ENCODE measurements at places on chromosomes 5 and 9.

GRCh38 chr9:129655154-129655553 is 10.3 kb upstream of the PRRX2 start:
- DNase-seq = no peak

DNA sequence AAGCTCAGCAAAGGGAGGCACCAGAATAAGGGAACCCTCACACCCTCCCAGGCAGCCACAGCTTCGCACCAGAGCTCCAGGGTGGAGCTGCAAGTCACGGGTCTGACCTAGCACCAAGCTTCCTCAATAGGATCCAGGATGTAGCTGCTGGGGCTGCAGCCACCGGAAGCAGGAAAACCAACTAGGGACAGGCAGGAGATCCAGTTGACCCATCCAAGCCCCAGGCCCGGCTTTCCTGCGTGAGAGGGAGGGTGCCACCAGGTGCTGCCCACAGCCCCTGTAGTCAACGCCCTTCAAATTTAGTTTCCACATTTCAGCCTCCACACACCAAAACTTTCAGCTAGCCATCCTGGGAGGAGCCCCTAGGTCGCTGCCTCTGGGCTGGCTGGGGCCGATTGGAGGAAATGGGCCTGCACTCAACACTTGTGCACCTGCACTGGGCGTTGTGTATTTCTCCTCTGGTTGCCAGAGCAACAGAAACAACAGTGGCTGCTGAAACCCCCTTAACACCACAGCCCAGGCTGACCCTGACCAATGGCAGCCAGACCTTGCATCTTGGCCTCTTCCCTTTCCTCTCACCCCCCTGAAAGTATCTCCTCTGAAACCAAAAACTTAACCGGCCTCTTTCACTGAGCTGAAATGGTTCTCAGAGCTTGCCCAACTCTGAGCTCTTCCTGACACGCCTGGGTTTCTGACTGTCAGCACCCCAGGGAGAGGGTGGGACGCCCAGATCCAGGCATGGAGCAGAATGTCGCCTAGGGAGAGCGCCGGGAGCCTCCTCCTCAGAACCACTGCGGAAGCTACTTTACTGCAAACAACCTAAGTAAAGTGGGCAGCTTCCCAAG is 226.5 kb upstream of the MAP3K1 start:
- peak; percentile 57 for DNase-seq

- DNase-seq = no peak
These were observed 77.9 kb downstream of the SEMA5A start for GRCh38 chr5:9468060-9468388.

GRCh38 chr9:84592918-84593317 is 76.6 kb upstream of the NTRK2 start:
- no peak for DNase-seq

DNA sequence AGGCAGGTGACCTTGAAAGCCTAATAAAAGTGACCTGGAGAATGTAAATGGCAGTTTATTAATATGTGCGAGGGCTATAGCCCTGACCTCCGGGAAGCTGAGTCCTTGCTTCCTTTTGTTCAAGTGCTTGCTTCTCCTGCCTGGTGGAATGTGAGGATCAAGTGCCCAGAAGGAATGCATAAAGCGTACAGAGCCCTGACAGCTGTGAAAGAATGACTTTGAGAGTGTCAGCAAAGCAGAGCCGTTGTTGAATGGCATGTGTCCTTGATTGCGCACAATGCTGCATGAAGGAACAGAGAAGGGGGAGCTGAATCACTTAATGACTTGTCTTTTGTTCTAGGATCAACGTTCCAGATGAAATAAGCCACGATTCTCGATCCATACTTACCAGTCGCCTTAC is 133.0 kb downstream of the SLF1 start:
- peak; percentile 19 for DNase-seq

DNA sequence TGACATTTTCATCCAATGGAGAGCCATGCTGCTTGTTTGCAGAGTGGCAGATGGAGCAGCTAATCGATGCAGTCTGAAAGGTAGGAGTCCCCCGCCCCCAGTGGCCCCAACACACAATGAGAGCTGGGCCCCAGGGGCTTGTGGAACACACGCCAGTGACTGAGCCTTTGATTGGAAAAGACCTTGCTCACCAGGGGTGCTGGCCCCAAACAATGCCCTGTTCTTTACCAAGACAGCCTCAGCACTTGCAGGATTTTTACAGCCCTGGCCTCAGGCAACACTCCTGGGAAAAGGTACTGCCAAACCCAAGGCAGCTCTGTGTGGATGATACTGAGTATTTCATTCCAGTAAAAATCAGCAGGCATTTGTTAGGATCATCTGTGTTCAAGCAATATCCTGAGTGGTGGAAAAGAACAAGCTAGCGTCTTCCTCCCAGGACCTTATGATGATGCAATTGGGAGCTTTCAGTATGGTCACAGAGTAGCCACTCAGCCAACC is 276.8 kb upstream of the CLINT1 start:
- DNase-seq = peak; percentile 77

DNA sequence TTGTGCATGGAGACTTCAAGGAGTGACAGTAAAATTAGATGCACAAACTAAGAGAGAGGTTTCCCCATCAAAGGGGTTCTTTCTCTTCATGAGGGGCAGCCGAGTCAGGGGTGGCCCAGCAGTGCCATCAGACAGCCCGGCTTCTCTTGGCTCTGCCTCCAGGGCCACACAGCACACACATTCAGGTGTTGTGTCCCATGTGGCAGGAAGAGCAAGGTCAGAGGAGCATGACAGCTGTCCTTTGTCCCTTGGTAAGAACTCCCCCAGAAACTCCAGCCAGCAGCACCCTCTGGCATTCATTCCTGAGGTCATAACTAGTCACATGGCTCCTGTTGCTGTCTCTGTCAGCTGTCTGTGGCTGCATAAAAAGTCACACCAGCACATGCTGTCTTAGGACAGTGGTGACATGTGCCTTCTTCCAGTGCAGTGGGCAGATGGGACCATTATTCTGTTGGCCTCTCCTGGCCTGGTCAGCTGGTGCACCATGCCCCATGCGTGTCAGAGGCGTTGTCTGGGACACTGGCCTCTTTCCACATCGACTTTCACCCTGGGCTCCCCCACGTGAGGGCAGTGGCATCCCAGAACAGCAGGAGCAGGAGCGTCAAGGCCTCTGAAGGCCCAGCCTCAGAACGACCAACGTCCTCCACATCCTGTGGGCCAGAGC is 78.4 kb upstream of the OTULINL start:
- no peak for DNase-seq

DNA sequence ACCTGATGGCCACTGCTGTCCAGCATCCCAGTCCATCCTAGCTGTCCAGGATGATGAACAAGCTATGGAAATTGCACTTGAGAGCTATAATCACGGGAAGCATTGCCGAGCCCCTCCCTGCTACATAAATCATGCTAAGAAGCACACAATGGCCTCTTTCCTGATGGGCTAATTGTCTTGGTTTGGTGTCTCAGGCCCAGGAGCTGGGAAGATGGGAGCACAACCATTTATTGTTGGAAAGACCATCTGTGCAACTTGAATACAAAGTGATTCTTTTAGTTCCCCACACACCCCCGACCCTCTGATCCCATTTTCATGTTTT is 80.4 kb downstream of the RGS3 start:
- DNase-seq = no peak

DNA sequence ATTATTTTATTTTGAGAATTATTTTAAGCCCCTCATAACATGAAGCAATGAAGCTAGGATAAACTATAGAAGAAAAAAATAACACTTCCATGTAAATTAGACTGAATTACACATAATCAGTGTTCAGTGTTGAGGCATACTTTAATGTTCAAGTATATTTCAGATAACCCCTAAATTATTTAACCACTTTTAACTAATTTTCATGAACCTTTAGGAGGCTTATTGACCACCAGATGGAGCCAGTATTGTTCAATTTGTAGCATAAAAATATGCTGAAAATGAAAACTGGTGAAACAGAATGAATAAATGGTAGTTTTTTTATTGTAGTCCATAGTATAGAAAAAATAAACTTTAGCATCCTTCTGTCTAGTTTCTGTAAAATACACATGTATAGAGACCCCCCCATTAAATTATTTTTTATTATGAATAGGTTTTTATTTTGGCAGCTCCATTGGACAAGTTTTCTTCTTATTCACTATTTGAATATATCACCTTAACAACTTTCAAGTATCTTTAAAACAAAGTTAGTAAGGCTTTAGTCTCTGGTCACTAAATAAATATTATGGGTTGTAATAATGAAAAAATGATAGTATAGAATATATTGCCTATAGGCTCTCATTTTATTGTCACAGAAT is 190.1 kb downstream of the CWC27 start:
- DNase-seq = peak; percentile 22

DNA sequence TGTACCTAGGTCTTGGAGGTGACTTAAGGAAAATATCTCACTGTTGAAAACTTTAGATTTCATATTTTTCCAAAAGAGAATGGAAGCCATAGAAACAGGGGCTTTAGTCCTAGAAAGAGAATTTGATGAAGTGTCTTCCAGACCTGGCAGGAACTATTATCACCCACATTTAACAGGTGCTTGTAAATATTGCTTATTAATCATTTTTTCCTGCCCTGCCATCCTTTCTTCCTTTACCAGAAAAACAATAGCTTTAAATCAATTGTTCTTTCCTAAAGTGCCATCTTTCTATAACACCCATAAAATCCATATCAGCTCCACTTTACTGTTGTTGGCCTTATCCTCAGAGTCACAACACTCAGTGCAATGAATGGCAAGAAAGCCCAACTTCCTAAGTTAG is 350.9 kb downstream of the YTHDC2 start:
- DNase-seq = no peak

- DNase-seq = no peak
These were observed 189.4 kb upstream of the DMRTA1 start for GRCh38 chr9:22257026-22257816.

GRCh38 chr9:138098908-138099791 is 221.6 kb downstream of the CACNA1B start:
- DNase-seq = no peak

DNA sequence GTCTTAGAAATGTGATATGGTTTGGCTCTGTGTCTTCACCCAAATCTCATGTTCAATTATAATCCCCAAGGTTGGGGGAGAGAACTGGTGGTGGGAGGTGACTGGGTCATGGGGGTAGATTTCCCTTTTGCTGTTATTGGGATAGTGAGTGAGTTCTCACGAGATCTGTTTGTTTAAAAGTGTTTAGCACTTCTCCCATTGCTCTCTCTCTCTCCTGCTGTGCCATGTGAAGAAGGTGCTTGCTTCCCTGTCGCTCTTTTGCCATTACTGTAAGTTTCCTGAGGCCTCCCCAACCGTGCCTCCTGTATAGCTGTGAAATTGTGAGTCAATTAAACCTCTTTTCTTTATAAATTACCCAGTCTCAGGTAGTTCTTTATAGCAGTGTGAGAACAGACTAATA is 203.6 kb downstream of the ASTN2 start:
- DNase-seq = peak; percentile 13

- DNase-seq = peak; percentile 90
These were observed 16.5 kb downstream of the GRXCR2 start for GRCh38 chr5:145856285-145856818.

DNA sequence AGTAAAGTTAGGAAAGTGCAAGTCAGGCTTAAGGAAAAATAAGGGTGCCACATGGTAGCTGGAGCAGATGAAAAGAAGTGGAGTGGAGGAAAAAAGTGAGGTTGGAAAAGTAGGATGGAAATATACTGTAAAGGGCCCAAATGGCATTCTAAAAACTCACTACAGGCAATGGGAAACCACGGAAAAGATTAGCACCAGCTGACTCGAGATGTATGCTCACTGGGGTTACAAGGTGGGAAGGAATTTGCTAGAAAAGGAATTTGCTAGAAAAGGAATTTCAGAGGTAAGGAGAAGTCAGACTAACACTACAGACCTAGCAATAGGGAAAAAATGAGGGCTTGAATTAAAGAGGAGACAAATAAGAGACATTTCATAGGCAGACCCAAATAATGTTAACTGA is 3.6 kb downstream of the PSMD5 start:
- DNase-seq = peak; percentile 28

DNA sequence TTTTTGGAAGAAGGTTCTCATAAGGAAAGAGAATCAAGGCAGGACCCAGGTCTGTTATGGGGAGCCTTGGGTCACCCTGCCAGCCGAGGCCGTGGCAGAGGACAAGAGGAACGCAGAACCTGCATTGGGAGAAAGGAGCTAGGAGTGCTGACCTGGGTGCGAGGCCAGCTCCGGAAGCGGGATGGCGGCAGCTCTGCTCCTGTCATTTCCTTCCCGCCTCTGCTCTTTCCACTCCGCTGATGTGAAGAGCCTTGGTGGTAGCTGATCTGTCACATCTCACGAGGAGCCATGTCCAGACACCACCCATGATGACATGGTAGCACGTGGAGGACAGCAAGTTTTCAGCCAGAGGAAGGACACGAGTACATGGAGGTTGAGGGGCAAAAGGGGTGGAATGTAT is 109.5 kb upstream of the COL5A1 start:
- no peak for DNase-seq

DNA sequence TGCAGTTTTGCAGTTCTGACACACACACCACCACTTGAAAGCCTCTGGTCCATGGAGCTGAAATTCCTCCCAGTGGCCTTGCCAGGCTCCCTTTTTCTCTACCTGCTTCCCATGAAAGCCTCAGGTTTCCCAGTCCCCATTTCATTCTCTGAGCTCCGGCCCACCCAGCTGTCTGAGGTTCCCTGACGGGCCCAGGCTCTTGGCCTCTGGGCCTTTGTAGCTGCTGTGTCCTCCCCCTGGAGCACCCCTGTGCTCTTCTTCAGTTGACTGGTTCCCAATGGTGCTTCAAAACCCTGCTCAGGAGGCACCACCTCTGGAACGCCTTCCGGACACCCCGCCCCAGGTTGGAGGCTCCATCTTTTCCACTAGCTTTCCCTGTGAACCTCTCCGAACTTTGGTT is 155.9 kb upstream of the SHB start:
- DNase-seq = no peak

DNA sequence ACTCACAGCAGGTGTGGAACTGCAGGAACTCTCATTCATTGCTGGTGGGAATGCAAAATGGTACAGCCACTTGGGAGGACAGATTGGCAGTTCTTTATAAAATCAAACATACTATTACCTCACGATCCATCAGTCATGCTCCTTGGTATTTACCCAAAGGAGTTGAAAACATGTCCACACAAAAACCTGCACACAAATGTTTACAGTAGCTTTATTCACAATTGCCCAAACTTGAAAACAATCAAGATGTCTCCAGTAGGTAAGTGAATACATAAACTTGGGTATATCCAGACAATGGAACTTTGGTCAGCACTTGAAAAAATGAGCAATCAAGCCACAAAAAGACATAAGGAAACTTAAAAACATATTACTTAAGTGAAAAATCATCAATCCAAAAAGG is 215.5 kb downstream of the IRX1 start:
- DNase-seq = no peak

DNA sequence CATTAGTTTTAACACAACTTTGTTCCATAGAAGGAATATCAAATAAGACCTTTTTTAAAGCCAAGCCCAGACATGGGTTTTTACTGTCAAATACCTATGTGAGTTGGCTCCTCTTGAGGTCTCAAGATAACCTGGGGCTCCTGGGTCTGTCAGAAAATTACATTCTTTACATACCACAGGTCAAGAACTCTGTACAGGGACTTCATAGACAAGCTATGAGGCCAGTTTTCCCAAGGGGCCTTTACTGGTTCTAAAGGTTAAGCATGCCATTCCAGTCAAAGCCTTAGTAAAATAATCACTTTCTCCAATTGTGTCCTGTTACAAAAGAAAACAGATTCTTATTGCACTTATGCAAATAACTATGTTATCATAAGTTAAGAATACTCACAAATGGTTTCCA is 15.5 kb upstream of the SMC2 start:
- no peak for DNase-seq

- DNase-seq = no peak
These were observed 50.4 kb downstream of the ZNF354C start for GRCh38 chr5:179110528-179110927.
